ENCODE measurements at places on chromosomes 5 and 9.

DNA sequence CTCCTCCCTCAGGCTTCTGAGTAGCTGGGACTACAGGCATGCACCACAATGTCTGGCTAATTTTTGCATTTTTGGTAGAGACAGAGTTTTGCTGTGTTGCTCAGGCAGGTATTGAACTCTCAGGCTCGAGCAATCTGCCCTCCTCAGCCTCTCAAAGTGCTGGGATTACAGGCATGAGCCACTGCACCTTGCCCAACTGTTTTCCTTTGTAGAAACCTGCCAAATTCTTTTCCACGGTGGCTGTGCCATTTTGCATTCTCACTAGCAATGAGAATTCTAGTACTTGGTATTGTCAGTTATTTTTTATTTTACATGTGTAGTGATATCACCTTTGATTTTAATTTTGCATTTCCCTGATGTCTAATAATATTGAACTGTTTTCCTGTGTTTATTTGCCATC is 7.8 kb downstream of the RMI1 start:
- DNase-seq: no peak

- DNase-seq: no peak
Measured at GRCh38 chr9:86965636-86966395, 18.5 kb upstream of the GAS1 start.

DNA sequence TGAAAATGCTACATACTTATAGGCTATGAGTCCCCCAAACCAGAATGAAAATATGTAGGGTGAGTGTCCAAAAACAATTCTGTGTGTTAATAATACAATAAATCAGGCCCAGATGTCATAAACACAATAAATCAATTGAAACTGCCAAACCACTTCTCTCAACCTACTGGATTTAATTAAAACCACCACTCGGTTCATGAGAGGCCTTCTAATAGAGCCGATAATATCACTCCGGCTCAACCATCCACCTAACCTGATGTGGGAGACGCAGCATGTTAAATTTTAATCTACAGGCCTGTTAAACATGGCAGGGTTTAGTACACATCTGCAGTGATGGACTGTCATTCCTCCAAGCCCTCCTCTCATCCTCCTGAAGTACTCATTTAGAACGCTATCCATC is 734.5 kb upstream of the ZNF608 start:
- DNase-seq: no peak

DNA sequence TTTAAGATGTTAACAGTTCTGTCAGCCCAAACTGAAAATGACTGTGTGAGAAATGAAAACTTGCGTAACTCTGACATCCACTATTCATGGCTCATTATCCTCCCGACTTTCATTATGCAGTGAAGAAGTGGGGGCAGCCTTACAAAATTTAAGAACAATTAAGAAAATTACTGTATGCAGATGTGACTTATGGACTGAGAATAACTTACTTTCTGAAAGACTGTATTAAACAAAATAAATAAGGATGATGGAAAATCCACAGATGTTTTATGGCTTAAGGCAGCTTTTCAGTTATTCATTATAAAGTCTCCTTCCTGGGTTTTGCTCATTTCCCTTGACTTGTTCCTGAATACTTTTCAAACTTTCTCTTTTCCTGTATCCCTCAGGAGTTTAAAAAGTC is 55.2 kb downstream of the GRIN3A start:
- no peak for DNase-seq

GRCh38 chr9:34456746-34457145 is 1.6 kb downstream of the FAM219A start:
- no peak for DNase-seq

- peak; percentile 85 for DNase-seq
Measured at GRCh38 chr5:177446200-177447065, at the start of gene PRR7. PRR7 (plus strand) TSS chr5:177446814; CDS start chr5:177455068, 8,254 bp downstream.

GRCh38 chr5:137304226-137304874 is 194.8 kb downstream of the SPOCK1 start:
- DNase-seq: no peak

DNA sequence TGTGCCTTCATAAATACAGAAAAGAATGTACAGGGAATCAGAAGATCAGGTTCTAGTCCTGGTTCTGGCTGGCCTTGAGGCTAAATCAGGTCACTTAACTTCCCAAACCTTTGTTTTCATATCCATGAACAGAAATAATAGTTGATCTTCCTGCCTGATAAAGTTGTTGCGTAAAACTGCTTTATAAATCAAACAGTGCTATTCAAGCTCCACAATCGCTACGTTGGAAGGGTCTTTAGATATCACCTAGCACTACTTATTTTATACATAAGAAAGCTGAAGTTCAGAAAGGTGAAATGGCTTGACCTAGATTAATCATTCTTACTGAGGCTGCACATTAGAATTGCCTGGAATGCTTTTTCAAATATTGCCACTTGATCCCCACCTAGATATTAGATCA is 36.3 kb upstream of the GCNT4 start:
- no peak for DNase-seq

GRCh38 chr9:117466111-117466510 is 51.3 kb upstream of the ASTN2 start:
- no peak for DNase-seq

GRCh38 chr5:163373436-163374084 is 63.8 kb upstream of the CCNG1 start:
- DNase-seq: no peak

GRCh38 chr5:150613991-150614660 is 26.3 kb upstream of the SYNPO start:
- no peak for DNase-seq

- DNase-seq: no peak
Measured at GRCh38 chr9:24451346-24451745, 94.4 kb downstream of the IZUMO3 start.

DNA sequence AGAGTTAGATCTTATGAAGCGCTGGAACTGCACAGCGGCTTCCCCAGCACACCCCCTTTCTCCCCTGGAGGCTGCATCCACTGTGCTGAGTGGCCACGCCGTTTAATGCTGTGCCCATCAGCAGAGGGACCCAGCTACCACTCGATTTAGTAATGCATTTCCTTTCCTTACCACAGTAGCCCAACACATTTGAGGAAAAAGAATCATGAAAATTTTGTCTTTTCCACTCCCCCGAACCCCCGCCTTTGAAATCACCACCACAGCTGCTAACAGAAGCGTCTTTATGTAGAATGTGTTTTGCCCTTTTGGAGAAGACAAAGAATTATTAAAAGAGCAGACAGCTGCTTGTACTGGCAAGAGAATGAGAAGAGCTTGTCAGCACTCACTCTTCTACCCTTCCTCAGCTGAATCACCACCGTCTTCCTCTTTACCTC is 73.2 kb downstream of the ACER2 start:
- DNase-seq: no peak

GRCh38 chr5:56152437-56152836 is 80.7 kb downstream of the ANKRD55 start:
- no peak for DNase-seq

DNA sequence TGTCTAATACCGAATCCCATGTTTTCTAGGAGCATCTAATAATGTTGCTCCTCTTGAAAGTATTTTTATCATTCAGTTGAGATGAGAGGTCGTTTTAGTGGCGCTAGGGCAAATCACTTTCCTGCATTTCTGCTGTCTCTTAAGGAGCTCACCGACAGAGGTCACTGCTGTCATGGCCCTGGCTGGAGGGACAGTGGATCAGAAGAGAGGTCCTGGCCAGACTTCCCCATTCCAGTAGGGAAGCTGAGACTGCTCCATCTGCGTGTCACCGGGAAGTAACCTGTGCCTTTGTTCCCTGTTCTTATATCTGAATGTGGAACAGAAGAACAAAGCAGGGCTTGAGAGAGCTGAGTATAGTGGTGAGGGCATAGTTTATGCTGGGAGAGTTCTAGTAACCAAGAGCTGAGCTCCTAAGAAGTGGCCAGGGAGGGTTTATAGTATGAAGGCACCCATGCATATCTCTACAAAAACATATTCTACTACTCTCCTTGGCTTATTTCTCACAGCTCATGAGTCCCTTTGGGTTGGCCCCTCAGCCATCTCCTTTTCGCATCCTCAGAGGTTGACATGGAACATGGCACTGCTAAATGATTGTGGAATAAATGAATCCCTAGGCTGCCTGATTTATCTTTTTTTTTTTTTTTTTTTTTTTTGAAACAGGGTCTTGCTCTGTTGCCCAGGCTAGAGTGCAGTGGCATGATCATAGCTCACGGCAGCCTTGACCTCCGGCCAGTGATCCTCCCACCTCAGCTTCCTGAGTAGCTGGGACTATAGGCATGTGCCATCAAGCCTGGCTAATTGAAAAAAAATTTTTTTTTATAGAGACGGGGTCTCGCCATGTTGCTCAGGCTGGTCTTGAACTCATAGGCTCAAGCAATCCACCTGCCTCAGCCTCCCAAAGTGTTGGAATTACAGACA is 27.2 kb downstream of the ATP6V0E1 start:
- DNase-seq: no peak

DNA sequence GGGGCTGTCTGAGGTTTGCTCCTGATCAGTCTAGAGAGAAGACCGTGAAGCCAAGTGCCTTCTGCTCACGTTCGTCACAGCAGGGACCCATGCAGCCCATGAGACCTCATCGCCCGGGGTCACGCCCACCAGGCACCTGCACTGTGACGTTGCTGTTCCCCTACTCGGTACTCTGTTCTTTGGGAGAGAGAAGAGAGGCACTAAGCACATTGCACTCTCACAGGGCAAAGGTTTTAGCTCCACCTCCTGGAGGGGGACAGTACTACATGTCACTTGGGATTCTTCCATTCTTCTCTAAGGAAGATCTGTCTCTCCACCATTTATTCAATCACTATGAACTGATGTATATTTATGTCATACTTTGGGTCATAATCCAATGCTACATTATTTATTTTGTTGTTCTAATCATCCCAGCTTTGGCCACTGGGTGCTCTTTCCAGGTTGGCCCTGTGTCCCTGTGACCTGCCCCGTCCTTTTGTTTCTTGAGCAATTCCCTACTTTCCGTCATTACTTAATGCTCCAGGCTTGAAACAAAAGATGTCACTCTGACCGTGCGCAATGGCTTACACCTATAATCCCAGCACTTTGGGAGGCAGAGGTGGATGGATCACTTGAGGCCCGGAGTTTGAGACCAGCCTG is 31.4 kb upstream of the BRD3 start:
- DNase-seq: peak; percentile 74

GRCh38 chr5:178211095-178212048 is 7.0 kb downstream of the HNRNPAB start:
- no peak for DNase-seq

DNA sequence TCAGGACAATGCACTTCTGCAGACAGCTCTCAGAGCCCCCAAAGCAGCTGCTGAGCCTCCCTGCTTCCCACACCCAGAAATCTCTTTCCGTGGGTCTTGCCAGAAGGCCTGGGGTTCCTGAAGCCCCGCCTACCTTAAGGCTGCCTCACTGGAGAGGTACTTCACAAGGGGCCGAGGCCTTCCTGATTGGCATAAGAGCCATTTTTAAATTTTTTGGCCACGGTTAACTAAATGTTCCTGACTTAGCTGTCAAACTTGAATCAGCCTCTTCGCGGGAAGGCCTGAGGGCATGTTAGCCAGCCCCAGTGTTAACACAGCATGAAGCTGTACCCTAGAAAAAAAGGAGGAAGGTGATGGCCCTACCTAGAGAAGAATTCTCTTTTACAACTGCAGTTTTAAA is 20.7 kb upstream of the EPB41L4B start:
- no peak for DNase-seq

DNA sequence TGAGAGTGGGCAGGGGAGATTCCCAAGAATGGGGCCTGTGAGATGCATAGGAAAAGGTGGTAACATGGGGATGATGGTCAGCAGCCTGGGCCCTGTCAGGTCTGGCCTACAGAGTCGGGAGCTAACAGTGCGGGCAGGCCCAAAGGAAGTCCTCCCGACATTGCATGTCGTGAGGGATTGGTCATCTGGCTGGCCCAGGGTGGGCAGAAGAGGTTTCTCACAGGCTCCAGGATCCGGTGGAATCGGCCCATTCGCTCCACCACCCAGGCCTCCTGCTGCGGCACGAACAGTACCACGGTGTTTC is 514 bp downstream of the STOML2 start:
- peak; percentile 42 for DNase-seq

DNA sequence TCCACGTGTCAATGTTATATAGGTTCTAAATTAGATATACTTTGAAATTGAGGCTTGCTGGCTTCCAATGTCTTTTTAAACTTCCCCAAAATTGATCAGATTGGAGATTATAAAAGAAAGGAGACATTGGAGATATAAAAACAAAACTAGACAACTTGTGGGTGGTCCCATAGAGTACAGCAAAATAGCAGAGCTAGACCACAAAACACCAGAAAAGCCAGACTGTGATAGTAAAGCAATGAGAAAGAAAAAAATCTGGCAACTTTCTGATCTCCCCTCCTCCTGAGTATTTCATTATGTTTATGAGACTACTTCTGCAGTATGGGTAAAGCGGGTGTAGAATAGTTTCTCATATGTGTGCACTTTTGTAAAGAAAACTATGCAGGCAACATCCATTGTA is 713.8 kb upstream of the MEF2C start:
- DNase-seq: no peak

- DNase-seq: no peak
Measured at GRCh38 chr5:114727358-114727757, 365.5 kb downstream of the KCNN2 start.

DNA sequence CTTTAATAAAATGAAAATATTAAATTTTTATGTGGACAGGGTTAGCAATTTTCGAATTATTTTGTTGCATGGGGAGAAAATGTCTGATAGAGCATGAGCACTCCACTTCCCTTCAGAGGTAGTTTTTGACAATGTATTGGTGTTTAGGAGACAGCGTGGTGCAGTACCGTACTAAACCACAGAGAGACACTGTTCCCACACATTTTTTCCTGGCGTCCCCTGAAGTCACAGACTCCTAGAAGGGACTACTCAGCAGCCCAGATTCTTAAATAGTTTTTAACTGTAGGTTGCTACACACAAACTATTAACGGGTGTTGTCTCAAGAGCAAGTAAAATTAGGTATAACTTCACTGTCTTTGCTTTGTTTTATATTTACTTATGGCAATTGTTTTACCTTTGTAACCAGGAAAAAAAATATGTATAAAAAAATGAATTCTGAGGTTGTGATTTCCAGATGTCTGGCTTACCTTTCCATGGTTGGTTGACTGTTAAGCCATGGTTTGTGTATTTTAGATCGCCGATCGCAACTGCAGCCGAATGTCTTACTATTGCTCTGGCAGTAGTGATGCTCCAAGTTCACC is 171.2 kb downstream of the DOCK8 start:
- DNase-seq: no peak

- no peak for DNase-seq
Measured at GRCh38 chr9:6305954-6306563, 22.1 kb upstream of the TPD52L3 start.

- DNase-seq: no peak
Measured at GRCh38 chr5:96721351-96721977, 59.3 kb downstream of the CAST start.

GRCh38 chr5:73272351-73272750 is 99.4 kb downstream of the TMEM174 start:
- no peak for DNase-seq

- no peak for DNase-seq
Measured at GRCh38 chr5:157431544-157432200, 28.3 kb upstream of the NIPAL4 start.

DNA sequence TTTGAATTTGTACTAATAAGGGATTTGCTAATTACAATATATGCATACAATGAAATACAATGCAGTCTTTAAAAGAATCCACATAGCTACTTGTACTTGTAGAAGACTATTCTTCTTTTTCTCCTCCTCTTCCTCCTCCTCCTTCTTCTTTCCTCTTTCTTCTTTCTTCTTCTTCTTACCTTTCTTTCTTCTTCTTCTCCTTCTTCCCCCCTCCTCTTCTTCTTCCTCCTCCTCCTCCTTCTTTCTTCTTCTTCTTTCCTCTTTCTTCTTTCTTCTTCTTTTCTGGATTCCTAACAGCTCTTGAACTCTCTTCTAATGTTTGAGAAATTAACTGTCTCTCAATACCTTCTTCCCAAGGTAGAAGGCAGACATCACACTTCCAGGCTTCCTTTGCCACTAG is 29.3 kb upstream of the FSTL4 start:
- DNase-seq: no peak

Measured in activated T-cell treated with anti-CD3 and anti-CD28 coated beads, Interleukin-2, amount 50 U/mL, for 48 hours (primary cell).